ENCODE measurements at places on chromosomes 4 and X.
A peak's percentile ranks its signal among the peaks of the same experiment; 100 is the strongest.

DNA sequence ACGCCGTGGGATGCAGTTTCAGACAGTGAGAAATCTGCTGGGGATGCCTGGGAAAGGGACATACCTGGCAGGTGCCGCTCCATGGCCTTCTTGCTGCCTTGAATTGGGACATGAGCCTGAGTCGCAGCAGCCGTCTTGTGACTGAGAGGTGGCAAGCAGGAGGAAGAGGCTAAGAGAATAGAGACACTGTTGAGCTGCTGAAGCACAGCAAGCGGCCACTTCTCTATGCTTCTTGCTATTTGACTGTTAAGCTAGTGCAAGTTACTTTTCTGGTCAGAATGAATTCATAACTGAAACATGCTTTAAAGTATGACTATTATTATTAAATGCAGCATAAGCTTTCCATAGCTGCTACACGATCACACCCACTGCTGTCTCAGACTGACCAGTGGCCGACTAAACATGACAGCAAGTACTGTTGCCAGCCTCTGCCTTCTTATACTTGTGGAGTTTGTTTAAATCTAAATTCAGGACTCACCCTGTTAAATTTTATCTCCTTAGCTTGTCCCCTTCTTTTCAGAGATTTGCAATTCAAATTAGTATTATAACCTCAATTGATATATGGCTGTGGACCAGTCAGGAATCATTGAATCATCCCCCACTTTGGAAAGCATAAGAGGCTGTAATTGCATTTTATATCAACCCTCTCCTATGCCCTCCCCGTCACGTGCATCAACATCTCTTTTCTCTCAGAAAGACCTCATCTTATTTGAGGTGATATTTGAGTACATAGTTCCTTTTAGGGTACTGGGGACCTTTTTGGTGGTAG is 24.8 kb upstream of the ACSL1 start:
- no peak for DNase-seq

DNA sequence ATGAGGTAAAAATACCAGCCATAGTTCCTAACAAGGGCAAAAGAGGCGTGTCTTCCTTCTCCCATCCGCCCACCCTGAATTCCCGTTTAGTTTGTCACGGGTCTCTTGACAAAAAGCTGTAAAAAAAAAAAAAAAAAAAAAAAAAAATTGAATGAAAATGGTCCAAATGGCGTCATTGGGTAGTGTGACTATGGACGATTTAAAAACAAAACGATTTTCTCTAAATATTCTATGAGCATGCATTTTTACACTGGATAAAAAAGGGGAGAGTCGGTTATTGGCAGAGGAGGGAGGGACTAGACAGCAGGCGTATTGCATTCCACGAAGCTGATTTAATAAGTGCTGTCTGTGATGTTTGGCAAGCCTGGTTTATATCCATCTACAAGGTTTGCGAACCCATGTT is at the start of gene FAM133A:
Gene FAM133A, plus strand, starts transcription at position 338 of the 403 bp plus-strand sequence. CDS start 35,214 bp downstream, outside the sequence.
- no peak for DNase-seq

DNA sequence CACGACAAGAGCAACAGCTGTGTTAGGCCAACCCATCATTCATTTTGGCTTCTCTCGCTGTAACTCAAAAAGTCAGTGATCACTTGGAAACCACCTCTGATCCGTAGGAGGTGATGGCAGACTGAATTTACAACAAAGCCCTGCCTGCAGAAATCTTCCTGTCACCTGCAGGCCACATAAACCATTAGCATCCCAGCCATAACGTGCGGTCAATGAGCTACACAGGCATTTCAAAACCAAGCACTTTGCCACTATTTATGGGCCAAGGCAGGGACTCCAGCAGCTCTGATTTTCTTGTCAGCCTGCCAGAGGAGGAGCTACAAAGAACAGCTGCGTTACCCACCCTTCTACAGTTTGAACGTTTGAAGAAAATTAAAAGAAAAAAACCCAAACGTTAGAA is 228.1 kb upstream of the PPARGC1A start:
- no peak for DNase-seq

GRCh38 chrX:9935436-9935835 is 31.7 kb upstream of the CLDN34 start:
- DNase-seq, result no peak

GRCh38 chr4:52554612-52555355 is 104.3 kb downstream of the USP46 start:
- DNase-seq, result no peak

- DNase-seq, result peak; percentile 62
Observed at GRCh38 chrX:154308108-154308946, 12.7 kb downstream of the TKTL1 start.

DNA sequence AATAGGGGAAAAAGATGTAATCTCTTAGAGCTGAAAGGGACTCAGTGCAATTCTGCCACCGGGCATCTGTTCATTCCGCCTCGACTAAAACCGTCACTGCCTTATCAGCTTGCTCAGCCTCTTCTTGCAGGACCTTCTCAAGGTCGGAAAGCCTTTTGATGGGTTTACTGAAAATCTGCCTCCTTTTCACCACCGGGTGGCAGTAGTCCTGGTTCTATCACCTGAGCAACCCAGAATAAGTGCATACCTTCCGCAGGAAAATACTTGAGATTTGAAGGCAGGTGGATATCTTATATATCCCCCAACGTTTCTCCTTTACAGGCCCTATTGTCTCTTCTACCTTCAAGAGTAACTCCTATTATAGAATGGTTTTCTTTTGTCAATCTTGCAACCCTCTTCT is 103.4 kb upstream of the PAK3 start:
- DNase-seq, result peak; percentile 2

DNA sequence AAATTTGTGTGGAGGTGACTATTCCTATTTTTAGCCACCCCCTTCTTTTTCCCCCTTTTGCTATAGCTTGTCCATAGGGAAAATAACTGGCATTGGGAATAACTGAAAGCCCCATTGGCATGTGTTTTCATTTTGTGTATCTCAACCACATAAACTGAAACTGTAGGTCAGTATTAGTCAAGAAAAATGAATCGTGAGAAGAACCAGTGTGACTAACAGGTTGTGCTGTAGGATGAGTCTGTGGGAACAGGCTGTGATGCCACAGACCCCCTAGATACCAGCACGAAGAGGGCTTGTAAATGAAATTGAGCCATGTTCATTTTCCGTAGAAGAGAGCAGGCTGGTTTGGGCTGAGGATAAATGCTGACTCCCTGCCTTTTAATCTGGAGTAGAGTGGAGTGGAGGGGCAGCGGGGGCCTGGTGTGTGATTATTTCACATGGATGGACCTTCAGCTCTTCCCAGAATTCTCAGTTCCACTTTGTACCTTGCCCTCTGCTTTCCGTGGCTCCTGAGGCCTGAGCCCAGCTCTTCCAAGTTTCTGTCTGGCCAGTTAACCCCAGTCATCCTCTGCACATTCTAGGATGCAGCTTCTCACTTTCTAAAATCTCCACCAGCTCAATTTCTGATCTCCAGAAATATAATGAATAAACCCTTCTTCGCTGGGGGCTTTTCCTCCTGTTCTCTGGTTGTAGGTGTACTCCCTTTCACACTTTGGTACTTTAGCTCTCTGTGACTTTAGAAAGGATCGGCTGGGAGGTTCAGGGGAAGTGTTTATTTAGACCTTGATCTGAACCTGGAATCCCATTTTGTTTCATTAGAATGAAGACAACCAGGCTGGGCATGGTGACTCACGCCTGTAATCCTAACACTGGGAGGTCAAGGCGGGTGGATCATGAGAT is 37.3 kb downstream of the DCUN1D4 start:
- DNase-seq, result no peak

DNA sequence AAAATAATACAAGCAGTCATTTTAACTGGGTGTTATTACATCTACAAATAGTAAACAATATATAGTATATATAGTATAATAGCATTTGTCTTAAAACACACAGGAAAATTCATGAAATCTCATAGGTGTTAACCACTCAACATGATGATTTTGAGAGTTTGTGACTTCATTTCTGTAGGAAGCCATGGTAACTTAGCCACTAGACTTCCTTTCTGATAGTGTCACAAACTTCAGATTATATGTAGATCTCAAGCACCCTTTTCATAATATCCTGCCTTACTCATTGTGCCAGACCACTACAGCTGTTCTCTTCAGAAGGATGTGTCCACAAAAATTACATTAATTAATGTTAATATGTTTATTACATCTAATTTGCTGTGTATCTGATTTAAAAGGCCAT is 1250.6 kb downstream of the ADGRL3 start:
- no peak for DNase-seq

DNA sequence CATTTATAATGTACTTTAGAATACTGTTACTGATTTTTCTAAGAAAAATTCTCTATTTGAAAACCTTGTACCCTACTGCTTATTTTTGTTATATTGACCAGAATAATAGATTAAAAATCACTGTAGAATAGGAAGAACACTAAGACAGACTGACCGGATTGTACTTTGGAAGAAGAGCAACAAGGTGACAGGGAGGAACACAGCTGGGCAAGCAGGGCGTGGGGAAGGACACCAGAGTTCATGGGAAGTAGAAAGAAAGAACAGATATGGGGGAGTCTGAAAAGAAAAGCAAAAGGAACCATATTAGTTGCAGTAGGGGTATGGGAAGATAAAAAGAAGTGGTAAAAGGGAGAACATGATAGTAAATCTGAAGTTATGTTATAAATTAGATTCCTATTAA is 38.6 kb downstream of the TXK start:
- no peak for DNase-seq

- DNase-seq, result no peak
Observed at GRCh38 chrX:23035493-23035892, 35.7 kb downstream of the DDX53 start.

DNA sequence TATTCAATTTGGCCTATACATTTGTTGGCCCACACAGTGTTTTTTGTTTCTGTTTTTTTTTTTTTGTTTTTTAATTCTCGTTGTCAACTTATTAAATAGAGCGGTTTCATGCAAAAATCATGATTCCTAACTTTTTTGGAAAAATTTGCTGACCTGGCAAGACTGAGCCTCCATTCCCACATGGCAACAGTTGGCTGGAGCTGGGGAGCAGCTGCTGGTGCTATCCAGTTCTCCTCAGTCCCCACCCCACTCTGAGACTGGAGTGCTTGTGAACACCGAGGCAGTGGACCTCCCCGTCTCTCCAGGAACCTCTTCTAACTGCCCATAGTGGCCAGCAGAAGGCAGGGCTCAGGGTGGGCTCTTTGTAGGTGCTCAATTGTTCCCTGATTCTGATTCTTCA is 95.7 kb upstream of the OTUD4 start:
- no peak for DNase-seq

DNA sequence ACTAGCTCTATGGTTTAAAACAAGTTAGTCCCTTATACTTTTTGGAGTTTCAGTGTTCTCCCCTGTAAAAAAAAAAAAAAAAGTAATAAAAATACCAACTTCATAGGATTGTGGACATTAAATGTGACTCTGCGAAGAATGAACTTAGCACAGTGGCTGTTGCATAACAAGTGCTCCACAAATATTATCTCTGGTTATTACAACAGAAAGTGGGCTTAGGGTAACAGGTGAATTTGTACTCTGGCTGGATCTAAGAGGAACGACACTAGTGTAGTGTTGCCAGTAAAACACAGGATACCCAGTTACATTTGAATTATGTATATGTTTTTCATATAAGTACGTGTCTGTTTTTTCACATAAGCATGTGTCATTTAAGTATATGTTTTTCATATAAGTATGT is 360.3 kb upstream of the CXorf51B start:
- no peak for DNase-seq

DNA sequence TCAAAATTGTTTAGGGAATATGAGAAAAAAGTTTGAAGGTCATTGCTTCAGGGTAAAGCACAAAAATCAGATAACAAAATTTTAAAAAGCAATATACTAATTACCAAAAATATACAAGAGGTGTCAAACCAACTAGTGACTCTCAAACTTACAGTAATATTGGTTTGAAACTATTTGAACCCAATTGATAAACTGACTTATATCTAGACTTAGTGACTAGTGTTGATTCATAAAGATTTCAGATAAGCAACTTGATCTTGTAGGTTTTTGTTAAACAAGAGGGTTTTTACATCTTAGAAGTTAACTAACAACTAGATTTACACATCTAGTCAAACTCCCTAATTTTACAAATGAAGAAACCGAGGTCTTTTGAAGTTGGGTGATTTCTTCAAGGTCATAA is 7.7 kb downstream of the TAB3 start:
- no peak for DNase-seq

DNA sequence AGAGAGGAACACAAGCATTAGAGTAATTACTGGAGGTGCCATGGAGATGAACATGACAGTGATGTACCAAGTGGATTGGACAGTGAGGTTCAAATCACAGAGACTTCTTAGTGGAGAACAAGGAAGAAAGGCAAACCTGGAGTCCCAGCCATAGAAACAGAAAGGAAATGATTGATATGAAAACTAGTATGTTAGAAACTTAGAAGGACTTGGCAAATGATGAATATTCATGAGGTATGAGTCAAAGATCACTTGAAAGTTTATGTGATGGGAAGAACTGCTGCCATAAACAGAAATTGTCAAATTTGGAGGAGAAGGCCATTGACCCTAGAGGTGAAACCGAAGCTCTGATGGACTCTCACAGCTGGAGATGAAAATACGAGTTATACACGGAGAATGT is 88.2 kb downstream of the PHOX2B start:
- no peak for DNase-seq

- DNase-seq, result no peak
Observed at GRCh38 chrX:1853916-1854315, 239.1 kb downstream of the ASMT start.

DNA sequence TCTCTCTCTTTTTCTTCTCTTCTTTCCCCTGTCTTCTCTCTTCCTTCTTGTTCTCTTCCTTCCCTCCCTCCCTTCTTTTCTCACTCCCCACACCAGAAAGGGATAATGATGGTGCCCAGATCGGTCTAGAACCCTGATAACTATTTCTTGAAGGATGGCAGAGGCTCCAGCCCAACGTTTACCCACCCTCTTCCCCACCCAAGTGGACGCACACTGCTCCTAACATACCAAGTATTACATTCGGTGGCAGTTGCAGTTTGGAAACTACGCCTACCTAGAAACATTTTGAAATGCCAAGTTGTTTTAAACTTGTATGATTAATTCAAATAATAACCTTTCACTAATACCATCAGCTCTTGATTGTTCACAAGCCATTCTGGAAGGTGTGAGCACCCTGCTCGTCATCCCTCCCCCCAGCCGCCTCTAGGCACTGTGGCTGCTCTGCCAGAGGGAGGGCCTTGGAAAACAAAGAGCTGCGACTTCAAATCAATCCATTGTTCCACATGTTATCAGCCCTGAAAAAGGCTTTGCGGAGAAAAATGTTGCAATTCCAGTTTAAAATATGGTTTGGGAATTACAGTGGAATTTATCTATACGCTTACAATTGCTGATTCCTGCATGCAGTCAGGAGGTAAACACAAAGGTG is 1017.5 kb upstream of the TENM3 start:
- no peak for DNase-seq

Data from activated CD4-positive, alpha-beta T cell treated with anti-CD3 and anti-CD28 coated beads for 4 hours (primary cell).